ENCODE measurements at places on chromosomes 2 and 18. TPM values are rescaled to one million over a fixed set of nuclear protein-coding genes. Genes with fewer than 3 reads are reported as not detected.

Gene IL1RN
- total RNA-seq, result 3.0 TPM

Gene PROKR1
- total RNA-seq, result not detected

Gene SERPINB7
- total RNA-seq, result not detected

DNA sequence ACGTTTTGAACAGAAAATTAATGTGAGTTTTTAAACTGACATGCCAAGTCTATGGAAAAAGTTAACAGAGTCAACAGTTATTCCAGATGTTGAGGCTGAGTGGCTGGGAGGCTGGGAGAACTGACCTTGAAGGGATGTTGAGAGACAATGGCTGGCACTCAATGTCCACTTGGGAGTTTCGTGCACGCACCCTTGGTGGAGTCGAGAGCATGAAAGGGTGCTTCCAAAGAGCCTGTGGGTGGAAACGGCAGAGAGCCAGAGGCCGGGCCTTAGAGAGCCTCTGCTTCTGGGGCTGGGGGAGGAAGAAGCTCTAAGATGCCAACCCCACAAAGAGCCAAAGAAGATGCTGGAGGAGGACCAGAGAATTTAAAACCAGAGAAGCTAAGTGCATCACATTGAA is 63.4 kb upstream of the L3MBTL4 start:
- no peak for DNase-seq

GRCh38 chr18:45255197-45255890 is 359.9 kb upstream of the SLC14A2 start:
- DNase-seq, result no peak

DNA sequence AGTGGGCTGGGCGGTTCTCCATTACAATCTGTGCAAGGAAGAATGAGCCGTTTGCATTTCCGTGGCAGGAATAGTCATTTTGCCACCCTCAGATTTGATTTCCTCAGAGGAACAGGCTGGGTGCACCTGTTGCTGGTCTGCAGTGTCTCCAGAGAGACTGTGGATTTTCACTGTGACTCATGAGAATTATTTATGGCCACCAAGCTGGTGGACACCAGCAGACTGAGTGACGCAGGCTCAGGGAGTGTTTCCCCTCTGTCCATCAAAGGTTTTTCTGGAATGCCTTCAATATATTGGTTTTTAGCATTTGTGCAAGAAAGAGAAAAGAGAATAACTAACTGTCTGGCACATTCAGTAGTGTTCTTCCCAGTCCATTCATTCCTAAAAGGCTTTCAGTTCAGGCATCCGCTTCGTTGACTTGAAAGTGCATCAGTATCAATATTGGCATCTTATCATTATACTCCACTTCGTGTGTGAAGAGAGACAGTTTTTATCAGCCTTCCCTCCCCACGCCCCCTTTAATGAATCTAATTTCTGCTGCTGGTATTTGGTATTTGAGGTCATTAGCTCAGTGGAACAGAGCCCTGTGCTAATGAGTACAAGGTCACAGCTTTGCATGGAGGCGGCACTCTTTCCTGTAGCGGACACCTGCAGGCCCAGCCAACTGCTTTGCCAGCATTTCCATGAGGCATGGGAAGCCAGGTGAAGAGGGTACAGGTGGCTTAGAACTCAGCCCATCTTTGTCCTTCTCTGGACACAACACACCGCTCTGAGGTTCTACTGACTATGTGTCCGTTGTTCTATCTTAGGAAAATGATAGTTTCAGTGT is 39.9 kb downstream of the PRKCE start:
- no peak for DNase-seq

GRCh38 chr2:74532222-74532621 is 2.5 kb downstream of the HTRA2 start:
- peak; percentile 79 for DNase-seq

Data from activated CD4-positive, alpha-beta T cell treated with anti-CD3 and anti-CD28 coated beads, Interleukin-2, amount 10 ng/mL, durations not matched to agents 24 days and 14 days (primary cell).